ENCODE measurements at places on chromosomes 3 and 15. TPM values are rescaled to one million over a fixed set of nuclear protein-coding genes. Genes with fewer than 3 reads are reported as not detected.

DNA sequence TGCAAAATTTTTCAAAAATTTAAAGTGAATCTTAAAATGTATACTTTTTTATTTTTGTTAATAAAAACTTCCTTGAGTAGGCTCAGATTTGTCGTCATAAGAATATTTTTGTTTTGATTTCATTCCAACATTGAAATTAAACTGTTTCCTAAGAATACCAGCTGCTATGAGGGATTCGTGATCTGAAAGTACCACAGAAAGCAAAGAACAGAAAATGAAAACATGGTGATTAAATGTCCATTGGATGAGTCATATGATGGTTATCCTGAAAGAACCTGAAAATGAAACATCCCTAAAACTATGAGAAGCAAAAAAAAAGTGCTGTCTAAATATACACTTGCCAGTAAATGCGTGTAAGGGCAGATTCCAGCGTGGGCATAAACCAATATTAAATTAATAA lies 143.8 kb downstream of the GMNC start:
- DNase-seq: peak; percentile 13

DNA sequence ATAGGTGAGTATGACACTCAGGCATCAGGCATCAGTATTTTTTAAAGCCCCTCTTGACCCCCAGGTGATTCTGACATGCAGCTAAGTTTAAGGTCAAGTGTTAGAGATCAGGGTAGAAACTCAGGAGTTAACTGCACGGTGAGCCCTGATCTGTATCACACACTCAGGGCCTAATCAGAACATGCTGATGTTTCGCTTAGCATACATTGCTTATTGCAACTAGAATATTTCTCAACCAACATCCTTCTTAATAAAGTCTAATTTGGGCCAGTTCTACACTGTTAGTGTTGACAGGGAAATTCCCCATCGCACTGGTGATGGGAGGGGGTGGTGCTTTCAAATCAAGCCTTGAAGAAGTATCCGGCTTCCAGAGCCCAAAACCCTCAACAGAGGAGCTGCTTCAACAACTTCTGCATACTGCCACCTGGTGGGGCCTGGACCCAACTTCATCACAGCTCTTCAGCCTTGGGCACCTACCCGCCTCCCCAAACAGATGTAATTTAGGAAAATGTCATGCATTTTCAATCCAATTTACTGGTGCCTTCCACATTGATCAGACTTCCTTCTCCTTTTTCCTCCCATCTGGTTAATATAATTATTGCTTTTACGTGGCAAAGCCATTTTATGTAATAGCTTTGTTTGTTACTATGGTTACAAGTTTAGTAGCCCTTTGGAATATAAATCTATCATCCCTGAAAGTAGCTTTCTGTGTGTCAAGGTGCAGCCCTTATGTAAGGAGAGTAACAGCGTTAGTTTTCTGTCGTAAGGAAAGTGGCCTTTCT lies 312.2 kb downstream of the RORA start:
- DNase-seq: peak; percentile 87

DNA sequence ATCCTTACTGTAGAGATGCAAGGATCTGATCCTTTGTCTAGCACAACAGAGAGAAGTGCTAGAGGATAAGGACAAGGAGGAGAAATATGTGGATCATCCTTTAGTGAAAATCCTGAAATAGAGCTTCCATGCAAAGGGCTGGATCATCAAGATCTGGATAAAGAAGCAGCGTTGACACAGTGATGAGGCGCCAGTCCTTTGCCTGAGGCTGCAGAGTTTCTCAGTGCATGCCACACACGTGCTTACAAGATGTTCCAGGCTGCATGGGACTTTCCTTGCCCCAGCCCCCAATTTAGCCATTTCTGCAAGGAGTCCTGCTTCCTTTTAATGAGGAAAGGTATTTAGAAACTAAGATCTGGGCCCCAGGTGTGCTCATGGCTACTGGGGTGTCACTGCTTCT lies 7.2 kb upstream of the ABTB1 start:
- DNase-seq: no peak

Gene CPNE4
- polyA plus RNA-seq: not detected

Measured in muscle of back (tissue), 13 donors.